ENCODE measurements at places on chromosomes 4 and X. TPM values are rescaled to one million over a fixed set of nuclear protein-coding genes. Genes with fewer than 3 reads are reported as not detected.

POU4F2 gene
- not detected for total RNA-seq

MAGEA12 gene
- not detected for total RNA-seq

GNRHR gene
- total RNA-seq, result not detected

FAM184B gene
- total RNA-seq, result not detected

DNA sequence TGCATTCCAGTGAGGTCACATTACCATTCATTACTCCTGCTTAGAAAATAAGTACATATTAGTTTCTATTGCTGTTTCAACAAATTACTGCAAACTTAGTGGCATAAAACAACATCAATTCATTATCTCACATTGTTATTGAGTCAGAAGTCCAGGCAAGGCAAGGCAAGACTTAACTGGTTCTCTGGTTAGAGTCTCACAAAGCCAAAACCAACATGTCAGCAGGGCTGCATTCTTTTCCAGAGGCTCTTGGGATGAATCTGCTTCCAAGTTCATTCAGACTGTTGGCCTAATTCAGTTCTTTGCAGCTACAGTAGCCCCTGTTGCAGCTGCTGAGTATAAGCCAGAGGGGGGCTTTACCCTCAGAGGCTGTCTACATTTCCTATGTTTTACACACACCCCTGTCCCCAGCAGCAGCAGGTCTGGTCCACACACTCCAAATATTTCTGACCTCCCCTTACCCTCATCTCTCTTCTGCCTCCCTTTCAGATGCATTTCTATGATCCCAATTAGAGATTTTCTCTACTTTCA lies 892.1 kb upstream of the EPHA5 start:
- DNase-seq, result no peak
- no peaks in the 10 kb centered on the region for H3K27me3 ChIP-seq
- H3K27ac ChIP-seq, result no peak overlapping the region
- H3K4me3 ChIP-seq, result no peak overlapping the region
- H3K36me3 ChIP-seq, result no peaks in the 10 kb centered on the region

DNA sequence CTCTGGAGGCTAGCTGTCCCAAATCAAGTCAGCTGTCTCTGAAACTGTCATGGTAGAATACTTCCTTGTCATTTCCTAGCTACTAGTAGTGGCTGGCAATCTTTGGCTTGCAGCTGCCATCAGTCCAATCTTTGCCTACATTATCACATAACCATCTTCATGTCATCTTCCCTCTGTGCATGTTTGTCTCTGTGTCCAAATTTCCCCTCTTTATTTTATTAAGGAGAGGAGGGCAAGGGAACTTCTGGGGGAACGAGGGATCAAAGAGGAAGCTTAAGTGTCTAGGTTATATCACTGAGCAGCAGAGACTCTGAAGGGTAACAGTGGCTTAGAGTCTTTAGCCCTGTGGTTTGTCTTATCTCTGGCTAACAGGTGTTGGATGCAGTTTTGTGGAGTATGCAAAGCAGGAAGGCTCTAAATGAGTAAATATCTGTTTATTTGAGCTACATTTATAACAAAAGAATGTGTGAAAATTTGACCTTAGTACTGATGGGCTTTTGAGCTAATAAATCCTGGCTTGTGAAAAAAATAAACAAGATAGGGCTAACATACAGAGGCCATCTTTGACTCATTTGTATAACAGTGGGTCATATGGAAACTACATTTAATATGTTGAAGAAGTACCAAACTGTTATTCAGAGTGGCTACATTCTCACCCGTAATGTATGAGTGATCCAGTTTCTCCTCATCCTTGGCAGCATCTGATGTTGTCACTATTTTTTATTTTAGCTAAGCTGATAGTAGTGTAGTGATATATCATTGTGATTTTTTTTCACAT lies 49.4 kb upstream of the ENOX2 start:
- no peak overlapping the region for H3K27ac ChIP-seq
- no peak overlapping the region for H3K4me3 ChIP-seq
- H3K36me3 ChIP-seq, result no peaks in the 10 kb centered on the region
- H3K4me1 ChIP-seq, result no peaks in the 10 kb centered on the region
- DNase-seq, result no peak

- H3K27ac ChIP-seq, result no peak overlapping the region
- no peak for DNase-seq
- no peaks in the 10 kb centered on the region for H3K27me3 ChIP-seq
- H3K4me3 ChIP-seq, result no peak overlapping the region
- no peaks in the 10 kb centered on the region for H3K36me3 ChIP-seq
Measured at GRCh38 chrX:25858273-25858880, 279.8 kb upstream of the MAGEB18 start.

DNA sequence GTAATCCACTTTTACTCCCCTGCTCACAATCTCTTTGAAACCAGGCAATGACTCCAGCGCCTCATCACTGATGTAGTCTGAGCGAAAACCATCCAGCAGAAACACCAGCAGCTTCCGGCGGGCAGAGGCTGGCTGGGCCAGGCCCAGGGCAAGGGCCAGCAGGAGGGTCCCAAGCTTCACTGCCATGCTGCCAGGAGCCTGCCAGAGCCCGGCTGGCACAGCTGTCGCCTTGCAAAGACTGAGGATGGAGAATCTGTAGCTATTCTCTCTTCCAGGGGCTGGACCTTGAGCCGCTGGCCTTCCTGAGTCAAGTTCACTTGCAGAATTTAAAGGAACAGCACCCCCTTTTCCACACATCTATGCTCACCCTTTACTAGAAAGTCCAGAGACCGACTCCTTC lies at the start of gene ENPP6:
Gene ENPP6 (minus strand): TSS at position 240 of the 400 bp plus-strand sequence. CDS start 54 bp downstream, at position 186.
- no peaks in the 10 kb centered on the region for H3K36me3 ChIP-seq
- no peak for DNase-seq
- H3K27me3 ChIP-seq, result peaks cover 9% of the 10 kb centered on the region
- H3K27ac ChIP-seq, result no peak within 1 kb of the TSS
